Heart right ventricle (tissue), 16 donors: ENCODE measurements at places on chromosomes 5 and 9. TPM values are rescaled to one million over a fixed set of nuclear protein-coding genes. Genes with fewer than 3 reads are reported as not detected.

DNA sequence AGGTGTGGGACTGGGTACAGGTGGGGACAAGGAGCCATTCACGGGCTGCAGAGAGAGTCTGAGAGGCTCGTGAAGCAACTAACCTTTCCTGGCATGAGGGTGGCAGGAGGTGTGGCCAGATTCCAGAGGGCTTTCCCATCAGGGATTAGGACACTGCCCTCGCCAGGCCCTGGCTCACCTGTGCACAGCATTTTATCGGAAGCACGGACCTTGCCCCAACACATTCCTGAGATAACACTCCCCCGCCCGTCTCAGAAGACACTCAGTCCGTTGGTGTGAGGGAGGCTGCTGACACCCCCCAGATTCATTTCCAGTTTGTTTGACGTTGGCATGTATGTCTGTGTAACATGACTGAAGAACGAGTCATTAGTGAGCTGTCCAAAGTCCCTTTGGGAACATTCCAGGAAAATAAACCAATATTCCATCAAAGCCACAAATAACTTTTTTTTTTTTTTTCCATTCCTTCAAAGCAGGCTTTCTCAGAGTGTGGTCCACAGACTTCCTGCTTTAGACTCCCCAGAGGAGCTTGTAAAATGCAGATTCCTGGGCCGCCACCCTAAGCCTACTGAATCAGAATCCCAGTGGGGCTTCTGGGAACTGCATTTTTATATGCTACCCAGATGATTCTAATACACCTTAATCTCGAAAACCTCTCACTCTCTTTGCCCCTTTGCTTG lies 23.4 kb downstream of the WWC1 start:
- DNase-seq, result no peak

DNA sequence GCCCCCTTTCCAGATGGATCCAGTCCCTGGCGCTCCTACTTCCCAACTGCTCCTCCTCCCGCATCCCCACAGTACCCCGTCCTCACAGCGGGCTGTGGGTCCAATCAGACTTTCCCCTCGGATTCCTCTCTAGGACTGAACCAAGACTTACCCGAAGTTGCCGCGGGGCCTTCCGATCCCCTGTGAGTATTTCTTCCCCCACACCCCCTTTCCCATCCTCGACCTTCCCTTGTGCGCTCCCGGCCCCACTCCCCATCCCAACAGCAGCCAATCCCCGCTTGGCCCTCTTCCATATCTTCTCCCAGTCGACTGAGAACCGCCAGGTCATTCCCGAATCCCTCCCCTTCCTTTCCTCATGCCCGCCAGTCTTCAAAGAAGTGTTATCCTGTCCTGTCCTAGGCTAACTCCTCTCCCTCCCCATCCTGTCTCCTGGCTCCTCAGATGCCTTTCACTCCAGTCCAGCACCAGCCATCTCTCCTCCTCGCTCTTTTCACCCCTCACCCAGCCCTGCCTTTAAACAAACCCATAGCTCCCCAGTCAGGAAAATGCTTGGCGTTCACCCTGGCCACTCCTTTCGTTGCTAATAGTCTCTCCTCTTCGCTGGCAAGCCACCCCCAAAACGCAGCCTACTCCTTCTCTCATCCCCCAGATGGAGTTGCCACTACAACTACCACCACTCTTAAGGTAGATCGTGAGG lies 646 bp downstream of the SWI5 start:
- peak; percentile 46 for DNase-seq

- DNase-seq, result no peak
These were observed 1329.0 kb upstream of the WWC1 start for GRCh38 chr5:166962461-166962860.

DNA sequence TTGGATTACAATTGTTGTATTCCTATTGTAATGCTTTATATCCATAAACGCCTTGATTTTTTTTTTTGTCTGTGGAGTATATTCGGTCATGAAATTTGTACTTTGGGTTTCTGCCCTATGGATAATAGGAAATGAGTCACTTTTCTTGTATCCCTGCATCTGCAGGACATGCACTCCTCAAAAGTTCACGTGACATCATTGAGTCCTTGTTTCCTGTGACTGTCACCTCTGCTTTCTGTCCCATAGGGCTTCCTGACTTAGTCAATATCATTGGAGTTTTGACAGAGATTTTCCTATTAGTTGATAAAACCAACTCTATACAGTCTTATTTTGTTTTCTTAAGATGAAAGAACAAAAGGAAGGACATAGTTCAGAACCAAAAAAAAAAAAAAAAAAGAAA lies 356.3 kb downstream of the MAT2B start:
- DNase-seq, result no peak

DNA sequence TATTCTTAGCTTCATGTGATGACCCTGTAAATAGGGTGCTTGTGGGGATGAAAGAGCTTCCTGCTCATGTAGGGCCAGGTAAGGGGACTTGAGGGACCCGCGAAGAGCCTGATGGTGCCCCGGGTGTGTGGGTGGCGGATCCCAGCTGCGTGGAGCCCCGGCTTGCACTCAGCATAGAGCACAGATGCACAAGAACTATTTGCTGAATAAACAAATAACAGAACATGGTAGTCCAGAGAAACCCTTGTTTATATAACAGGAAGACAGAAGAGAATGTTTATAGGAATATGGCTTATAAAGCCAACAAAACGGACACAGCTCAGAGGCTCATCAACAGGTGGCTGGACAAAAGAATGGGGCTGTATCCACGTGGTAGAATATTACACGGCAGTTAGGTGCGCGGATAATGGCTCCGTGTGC lies 106.9 kb upstream of the COL5A1 start:
- no peak for DNase-seq

The BSPRY gene
- 1.3 TPM for total RNA-seq
